ENCODE measurements at places on chromosomes 5 and 9. TPM values are rescaled to one million over a fixed set of nuclear protein-coding genes. Genes with fewer than 3 reads are reported as not detected.

The DMRT2 gene
- total RNA-seq, result not detected

- DNase-seq, result no peak
Observed at GRCh38 chr5:98768960-98769209, 4.6 kb upstream of the RGMB start.

DNA sequence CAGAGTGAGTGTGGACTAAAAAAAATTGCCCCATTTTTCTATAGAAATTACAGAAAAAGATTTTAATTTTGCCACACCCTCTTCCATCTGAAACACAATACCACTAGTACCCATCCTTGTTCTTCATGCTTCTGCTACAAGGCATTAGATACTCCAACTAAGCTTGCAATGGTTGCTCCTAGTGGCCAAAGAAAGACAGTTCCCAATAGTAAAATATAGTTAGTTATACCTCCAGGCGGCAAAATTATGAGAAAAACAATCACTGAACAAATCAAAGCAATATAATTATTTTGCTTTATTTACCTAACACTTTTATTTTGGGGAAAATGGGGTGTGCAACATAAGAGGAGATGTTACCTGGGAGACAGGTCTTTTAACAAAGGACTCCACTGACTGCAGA lies 101.2 kb downstream of the RAPGEF6 start:
- no peak for DNase-seq

DNA sequence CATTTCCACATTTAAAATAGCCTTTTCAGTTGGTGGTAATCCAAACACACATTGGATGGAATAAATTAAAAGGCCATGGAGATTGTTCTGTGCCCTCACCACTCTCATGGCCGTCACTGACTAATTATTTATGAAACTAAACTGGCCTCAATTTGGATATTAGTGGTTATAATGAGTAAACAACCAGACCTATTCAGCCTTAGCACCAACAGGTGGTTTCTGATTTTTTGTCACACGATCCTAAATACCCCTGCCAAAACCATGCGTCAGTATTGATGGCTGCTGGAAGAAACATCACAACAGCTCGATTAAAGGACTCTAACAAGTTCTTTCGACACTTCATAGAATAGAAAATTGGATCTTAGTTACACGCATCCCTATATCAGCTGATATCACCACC lies 276.0 kb upstream of the DAP start:
- no peak for DNase-seq

DNA sequence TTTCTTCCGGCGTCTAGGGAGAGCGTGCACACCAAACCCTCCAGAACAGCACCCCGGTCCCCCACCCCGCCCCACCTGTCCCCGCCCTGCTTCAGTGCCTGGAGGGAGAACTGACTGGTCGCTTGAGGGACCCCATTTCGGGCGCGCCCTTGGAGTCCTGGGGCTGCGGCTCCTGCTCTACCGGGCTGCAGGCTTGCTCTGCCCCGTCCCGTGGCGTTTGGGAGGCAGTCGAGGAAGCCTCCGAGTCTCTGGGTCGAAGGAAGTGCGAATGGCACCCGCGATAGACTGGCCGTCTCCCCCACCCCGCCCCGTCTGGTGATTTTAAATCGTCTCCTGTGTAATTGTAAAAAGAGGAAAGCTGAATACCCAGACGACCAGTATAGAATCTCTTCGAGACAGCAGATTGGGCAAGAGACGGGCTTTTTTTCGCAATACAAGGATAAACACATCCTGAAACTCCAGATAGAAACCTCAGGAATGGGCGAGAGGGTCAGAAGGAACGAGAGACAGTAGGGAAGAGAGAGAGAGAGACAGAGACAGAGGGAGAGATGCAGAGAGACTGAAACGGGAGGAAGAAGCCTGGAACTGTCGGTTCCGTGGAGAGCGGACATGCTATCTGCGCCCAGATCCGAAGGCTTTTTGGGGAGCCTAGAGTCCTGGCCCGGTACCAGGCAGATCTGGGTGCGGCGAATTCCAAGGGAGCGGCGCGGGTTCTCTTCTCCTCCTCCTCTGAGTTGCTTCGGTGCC lies 9.9 kb downstream of the PRDM6 start:
- DNase-seq, result no peak

The SPAG8 gene
- total RNA-seq, result not detected

DNA sequence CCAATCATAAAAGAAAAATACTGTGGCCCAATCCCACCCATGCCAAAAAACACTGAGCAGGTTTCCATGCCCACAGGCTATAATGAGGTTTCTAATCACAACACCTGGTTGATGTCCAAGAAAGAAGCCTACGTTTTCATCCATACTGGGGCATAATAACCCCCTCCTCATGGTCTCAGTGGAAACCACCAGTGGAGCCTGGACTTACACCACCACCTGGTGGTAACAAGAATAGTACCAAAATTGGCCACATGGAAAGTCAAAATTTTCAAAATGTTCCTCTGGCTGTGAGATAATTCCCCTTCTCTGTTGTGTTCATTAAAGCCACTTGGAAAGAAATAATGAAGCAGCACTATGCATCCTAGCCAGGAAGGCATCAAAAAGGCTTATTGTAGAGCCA lies 687.3 kb upstream of the ST8SIA4 start:
- no peak for DNase-seq

The OR1J2 gene
- total RNA-seq, result not detected

- no peak for DNase-seq
Observed at GRCh38 chr5:170108266-170108785, 2.6 kb downstream of the FOXI1 start.

The SARDH gene
- 2.7 TPM for total RNA-seq

DNA sequence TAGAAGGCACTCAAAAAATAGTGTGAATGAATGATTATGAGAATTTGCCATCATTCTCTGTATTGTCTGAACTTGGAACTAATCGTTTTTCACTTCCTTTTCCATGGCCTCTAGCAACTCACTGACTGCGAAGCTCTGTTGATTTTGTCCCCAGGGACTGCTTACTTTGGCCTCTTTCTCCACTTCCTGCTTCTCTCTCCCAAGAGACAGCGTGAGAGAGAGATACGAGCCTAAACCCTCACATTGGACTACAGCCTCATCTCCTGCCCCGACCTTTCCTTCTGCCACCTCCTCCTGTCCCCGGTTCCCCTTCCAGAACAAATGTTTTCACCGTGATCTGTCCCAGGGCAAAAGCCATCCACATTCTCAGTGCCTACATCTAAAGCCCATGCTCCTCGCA lies 300.8 kb upstream of the PANK3 start:
- DNase-seq, result no peak

- DNase-seq, result no peak
Observed at GRCh38 chr5:131932235-131932634, 13.2 kb downstream of the MEIKIN start.

DNA sequence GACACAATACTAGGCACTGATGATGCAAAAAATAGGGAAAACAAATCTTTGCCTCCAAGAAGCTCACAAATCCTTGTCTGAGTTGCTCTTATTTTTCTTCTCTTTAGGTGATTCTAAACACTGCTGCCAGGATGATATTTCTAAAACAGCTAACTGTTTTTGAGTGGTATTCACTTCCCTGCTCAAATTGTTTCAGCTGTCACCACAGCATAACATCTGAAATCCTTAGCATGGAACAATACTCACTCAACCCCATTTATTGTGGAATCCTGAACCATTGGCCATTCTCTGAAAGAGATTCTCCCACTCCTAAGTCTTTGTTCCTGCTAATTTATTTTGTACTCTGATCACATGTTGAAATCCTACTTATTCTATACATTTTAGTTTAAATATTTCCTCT lies 4.8 kb upstream of the SHOC1 start:
- no peak for DNase-seq

DNA sequence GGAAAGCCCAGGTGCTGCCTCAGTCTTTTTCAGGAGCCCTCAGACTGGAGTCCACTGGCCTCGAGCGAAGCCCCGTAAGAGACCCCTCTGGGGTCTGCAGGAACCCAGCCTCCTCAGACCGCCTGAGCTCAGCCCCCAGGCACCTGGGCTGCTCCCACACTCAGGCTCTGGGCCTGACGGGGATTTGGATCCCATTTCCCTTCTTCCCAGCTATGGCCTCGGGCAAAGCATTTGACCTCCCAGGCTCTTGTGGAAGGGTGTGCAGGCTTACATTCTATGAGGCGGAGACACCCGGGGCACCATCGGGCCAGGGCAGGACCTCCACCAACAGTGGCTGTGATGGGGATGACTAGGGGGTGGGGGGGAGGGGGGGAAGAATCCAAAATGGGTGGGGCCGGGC lies 4.5 kb downstream of the AGPAT2 start:
- no peak for DNase-seq

The CACNA1B gene
- total RNA-seq, result 0.97 TPM

DNA sequence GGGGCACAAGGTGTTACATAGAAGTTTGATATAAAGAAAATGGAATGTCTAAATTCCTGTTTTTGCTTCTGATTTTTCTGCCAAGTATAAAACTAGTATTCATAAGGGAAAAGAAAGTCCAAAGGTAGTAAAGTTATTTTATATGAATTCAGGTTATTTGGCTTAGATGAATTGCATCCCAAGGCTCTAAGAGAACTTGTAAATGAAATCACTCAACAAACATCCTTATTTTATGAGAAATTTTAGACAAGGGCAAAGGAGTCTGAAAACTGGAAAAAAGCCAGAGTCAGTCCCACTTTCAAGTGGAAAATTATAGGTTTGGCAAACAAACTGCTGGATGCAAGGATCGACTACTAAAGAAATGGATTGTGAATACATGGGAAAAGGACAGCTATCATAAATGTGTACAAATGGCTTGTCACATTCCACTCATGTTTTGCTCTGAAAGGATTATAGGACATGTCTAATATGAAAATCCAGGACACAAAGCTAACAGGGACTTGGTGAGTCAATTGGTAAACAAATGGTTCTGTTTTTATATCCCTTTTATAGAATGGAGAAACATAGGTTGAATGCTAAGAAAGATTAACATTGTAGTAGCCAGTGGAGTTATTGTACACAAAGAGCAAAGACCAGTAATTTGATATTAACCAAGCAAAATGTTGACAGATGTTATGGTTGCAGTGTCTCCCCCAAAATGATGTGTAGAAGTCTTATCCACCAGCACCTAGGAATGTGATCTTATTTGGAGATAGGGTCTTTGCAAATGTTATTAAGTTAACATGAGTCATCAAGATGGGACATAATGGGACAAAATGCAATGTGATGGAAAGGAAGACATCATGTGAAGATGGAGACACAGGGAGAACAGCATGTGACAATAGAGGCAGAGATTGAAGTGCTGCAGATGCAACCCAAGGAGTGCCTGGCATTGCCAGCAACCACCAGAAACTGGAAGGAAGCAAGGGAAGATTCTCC lies 495.7 kb downstream of the TLE1 start:
- no peak for DNase-seq

- DNase-seq, result no peak
Observed at GRCh38 chr9:135914921-135915320, 7.6 kb upstream of the CAMSAP1 start.

DNA sequence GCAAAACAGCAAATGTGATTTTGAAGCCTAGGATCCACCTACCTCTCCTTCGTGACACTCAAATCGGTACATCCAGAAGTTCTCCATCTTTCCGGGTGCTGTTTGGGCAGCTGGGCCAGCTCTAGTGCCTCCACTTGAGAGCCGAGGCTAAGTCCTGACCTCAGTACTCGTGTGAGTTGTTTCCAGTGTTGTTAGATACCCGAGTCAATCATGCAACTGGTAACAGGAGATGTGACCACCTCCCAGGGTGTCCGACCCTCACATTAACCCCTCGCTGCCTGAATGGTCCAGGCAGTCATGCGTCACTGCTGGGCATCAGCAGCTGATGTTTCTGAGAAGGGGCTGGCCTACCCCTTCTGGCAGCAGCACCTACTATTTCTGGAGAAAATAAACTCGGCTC lies 170.3 kb downstream of the ENTREP1 start:
- DNase-seq, result no peak

GRCh38 chr9:80720579-80720978 lies 968.8 kb downstream of the TLE1 start:
- no peak for DNase-seq

The FOXI1 gene
- not detected for total RNA-seq

The FPGS gene
- total RNA-seq, result 11.5 TPM

GRCh38 chr5:93677359-93677891 lies 64.0 kb downstream of the POU5F2 start:
- no peak for DNase-seq

The OCLN gene
- 29.5 TPM for total RNA-seq

The OTP gene
- not detected for total RNA-seq

The OSTF1 gene
- 54.4 TPM for total RNA-seq

The PCDHGC4 gene
- 8.0 TPM for total RNA-seq

- no peak for DNase-seq
Observed at GRCh38 chr5:132662925-132663770, 5.2 kb downstream of the IL13 start.

The LRRC19 gene
- not detected for total RNA-seq

The RASGEF1C gene
- total RNA-seq, result not detected

GRCh38 chr9:105950894-105951293 lies 256.6 kb downstream of the TMEM38B start:
- DNase-seq, result no peak

DNA sequence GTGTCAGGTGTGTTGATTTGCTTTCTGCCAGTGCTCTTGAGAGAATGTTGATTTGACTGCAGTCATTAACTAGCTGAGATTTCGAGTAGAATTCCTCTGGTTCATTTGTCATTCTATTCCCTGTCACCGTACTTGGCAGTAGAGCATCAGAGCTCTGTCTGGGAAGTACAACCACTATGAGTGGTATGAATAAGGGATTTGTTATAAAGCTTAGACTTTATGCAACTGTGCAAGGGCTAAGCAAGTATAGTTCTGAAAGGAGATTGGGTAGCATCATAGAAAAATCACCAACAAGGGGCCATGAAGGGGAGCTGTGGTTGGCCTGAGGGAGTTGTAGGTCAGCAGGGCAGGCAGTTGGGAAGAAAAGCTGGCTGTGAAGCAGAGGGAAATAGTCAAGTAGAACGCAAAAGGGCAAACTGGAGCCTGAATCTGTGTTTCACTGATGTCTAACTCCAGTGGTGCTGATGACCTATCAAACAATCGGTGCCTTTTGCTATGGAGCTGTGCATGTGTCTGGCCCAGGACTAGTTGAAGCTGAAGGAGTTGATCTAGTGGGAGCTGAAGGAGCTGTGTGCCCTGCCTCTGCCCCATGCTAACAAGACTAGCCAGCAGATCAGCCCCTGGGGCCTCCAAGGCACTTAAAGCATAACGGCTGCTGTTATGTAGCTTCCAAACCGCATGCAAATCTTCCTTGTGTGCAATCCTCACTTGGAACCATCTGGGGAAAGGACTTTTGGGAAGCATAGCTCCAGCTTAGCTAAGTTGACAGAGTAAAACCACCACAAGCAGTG lies 110.0 kb downstream of the SLC28A3 start:
- DNase-seq, result no peak

The SPINK7 gene
- total RNA-seq, result not detected

DNA sequence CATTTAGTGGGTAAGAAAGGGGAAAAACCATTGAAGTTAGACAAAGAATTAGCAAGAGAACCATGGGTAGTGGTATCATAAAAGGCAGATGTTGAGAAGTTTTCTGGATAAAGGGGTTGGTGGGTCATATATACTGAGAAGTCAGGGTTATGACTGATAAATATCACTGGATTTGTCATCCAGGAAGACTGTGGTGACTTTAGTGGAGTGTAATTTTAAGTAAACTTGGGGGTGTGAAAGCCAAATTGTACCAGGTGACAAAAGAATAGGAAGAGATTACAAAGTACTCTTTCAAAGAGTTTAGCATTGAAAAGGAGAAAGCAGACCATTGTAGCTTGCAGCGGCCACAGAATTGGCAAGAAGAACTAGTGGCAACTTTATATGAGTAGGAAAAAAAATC lies 315.2 kb upstream of the DMAC1 start:
- DNase-seq, result no peak

The FER gene
- total RNA-seq, result 16.9 TPM
